ENCODE measurements at places on chromosomes 16 and 17.

- no peak for DNase-seq
These were observed 1.3 kb downstream of the CCDC102A start for GRCh38 chr16:57534881-57535658.

- no peak for DNase-seq
These were observed 860 bp upstream of the DCAF7 start for GRCh38 chr17:63549289-63549945.

GRCh38 chr17:65678546-65678945, 117.1 kb upstream of the AXIN2 start:
- DNase-seq, result no peak

GRCh38 chr16:85826686-85827247, 27.3 kb downstream of the COX4I1 start:
- DNase-seq, result no peak

DNA sequence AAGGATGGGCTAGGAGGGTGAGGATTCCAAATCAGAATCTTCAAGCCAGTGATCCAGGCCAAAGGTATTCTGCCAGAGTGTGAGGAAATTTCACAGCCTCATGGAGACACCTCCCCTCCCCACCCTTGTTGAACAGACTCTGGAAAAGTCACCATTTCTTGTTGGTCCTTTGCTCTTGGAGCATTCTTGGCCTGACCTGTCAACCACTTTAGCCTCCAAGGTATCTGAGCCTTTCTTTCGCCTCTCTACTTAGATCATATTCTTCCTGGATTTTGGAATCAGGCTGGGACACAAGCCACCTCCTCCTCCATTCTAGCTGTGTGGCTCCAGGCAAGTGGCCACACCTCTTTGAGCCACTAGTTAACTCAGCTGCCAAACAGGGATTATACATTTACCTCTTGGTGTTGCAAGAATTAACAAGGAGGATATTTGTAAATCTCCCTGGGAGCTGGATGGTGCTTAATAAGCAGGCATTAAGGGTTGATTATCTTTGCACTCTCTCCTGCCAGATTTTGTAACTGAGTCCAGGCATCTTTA, 193.5 kb downstream of the WWOX start:
- no peak for DNase-seq

DNA sequence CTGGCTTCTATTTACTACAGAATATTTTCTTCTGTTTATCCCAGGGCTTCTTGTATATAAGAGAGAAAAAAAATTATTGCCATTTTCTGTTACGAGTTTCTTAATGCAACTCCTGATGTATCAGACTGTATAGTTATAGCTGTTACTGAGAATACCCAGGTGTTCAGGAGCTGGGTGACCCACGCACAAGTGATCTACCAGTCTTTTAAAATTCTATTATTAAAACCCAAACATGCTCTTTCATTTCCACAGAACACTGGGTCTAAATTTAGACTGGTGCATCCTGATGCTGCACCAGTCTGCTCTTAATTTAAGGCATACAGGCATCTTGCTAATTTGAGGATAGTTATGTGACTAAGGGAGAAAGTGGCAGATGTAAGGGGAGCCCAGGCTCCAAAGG, 31.2 kb upstream of the NLRP1 start:
- no peak for DNase-seq

DNA sequence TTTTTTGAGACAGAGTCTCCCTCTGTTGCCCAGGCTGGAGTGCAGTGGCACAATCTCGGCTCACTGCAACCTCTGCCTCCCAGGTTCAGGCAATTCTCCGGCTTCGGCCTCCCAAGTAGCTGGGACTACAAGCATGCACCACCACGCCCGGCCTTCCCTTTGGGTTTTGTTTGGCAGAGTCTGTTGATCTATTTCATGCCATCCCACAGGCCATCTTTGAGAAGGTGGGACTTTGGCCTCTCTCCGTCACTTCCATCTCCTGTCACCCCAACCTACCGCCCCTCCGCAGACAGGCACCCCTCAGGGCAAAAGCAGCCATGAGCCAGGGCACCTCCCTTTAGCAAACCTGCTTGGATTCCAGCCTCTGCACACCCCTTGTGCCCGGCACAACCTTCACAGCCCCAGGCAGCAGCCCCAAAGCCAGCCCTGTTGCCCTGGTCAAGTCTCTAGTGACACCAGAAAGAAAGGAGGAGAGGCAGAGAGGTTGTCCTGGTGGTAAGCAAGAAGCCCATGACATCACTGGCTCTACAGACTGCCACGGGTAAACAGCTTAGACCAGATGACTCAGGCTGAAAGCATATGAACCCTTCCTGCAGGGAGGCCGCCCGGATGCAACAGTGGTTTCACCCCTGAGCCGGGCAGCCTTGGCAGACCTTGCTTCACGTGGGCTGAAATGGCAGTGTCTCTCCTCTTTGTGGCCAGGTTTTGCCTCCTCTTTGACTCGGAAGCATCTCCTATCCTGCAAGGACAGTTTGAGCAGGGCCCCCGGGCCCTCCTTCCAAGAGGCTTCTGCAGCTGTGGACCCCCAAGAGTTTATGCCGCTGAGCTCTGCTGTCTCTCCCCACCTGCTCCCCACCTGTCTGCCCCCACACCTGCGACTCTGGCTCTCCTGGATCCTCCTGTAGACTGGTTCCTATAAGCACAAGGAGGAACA, 8.1 kb upstream of the TIMP2 start:
- DNase-seq, result no peak

GRCh38 chr17:43354371-43354770, 44.4 kb upstream of the ARL4D start:
- DNase-seq, result no peak

DNA sequence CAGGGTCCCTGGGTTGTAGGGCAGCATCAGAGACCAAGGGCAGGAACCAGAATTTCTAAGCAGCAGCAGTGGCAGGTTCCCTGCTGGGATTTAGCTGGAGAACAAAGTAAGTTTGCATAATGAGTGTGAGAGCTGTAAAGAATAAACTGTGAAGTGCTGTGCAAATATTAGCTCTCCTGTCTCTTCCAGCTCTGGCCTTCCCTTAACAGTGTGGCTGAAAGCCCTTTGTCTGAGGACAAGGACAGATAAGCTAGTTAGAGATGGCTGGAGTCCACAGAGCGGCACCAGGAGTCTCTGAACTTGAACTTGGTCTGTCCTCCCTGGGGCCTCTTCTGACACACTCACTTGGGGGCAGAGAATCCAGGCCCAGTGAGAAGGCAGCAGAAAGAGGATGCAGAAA, 98.2 kb upstream of the WSCD1 start:
- no peak for DNase-seq

DNA sequence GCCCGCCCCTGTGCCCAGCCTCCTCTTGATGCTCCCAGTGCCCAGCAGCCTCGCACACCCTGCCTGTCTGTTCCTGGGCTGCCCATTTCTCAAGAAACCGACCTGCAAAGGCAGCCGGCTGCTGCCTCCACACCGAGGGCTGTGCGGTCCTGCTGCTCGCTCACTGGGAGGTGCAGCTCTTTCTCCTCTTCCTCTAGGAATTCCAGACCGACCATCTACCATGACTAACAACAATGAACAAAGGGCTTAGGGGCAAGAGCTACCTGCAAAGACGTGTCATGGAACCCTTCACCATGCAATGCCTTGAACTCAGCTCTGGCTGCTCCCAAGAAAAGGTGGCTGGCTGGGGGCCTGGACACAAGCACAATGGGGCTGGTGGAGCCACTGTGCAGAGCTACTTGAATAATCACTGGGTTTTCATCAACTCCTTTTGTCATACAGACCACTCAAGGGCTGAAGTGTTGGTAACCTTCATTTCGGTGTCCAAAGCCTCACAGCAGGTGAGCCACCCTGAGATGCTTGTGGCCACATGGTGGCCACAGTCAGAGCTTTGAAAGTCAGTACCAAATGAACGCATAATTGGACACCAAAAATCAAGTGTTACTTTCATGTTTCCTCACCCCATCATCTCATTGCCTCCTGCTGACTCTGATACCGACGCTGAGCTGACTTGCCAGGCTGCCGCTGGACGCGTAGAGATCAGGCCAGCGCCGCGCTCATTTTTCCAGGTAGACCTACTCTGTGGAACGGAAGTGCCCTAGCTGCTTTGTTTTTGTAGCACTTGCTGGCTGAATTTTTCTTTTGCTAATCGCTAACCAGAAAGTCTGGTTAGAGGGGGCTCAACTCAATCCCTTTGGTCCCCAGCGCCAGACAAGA, 19.8 kb downstream of the CYB561 start:
- DNase-seq, result no peak

DNA sequence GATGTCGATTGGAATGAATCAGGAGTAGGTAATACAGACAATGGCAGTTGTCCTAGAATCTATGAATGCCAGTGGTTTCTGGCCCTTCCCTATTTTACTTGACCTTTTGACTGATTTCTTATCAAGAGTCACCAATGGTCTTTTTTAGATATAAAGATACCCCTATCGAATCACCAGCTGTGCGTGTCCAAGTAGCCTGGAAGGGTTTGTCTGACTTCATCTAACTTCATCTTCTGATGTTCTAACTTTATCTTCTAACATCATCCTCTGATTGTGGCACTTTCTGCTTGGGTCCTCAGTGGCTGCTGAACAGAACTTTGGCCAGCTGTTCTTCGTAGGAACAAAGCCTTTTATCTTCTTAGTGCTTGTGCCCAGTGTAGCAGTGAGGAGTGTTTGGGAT, 129.7 kb downstream of the MSI2 start:
- no peak for DNase-seq

- no peak for DNase-seq
These were observed 109.2 kb downstream of the SDR42E1 start for GRCh38 chr16:81902025-81902424.

DNA sequence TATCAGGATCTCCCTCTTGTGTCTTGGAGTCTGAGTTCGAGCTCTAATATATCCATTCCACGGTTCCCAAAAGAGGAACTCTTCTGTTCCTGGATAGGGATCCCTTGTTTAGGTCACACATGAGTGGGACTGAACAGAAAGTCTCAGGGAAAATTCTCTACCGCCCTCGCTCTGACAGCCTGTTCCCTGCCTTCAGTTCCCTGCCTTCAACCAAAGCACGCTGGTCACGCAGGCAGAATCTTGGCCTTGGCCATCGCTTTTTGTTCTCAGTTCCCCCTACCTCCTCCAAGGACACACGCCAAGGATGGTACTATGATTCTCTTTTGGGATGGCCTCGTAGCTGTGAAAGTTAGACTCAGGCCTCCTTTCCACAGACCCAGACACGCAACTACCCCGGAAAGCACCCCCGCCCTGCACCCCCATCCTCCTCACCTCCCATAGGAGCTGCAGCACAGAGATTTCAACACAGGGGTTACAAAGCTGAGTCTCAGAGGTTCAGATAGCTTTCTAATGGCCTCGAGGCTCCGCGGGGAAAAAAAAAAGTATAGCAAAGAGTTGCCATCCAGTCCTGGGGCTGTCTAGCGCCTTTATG, 1.5 kb upstream of the SHISA6 start:
- no peak for DNase-seq

GRCh38 chr16:560204-560700, at the start of gene PRR35:
Gene PRR35, plus strand, starts transcription at chr16:560394. Its CDS starts 2,901 bp downstream, at chr16:563295.
- no peak for DNase-seq

DNA sequence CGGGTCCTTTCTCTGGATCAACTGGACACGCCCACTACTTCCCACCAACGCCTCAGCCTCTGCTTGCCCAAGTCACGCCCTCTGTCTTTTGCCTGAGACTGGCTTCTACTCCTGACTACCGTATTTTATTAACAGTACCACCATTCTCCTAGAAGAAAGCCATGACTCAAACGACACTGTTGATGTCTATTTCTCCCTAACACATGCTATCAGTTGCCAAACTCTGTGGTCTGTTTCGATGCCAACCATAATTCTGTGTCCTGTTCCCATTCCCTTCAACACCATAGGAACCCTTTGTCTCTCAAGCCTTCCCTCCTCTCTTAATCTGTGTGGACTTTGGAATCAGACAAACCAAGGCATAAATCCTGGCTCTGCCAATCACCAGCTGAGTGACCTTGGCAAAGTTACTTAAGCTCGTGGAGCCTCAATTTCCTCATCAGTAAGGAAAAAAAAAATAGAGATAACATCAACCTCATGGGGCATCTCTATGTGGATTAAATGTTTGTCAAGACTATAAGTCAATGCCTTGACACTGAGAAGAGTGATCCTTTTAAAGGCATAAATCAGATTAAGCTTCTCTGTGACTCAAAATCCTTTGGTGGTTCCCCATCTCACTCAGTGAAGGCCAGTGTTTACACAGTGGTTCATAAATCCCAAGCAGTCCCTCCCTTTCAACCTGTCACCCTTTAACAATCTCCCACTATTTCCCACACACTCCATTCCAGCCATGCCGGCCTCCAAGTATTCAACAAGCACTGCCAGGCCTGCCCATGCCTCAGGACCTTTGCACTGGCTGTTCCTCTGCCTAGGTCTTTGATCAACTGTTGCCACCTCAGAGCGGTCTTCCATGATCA, 45.6 kb downstream of the ERN1 start:
- no peak for DNase-seq

- DNase-seq, result no peak
These were observed 161.4 kb downstream of the SDK2 start for GRCh38 chr17:73482894-73483293.

DNA sequence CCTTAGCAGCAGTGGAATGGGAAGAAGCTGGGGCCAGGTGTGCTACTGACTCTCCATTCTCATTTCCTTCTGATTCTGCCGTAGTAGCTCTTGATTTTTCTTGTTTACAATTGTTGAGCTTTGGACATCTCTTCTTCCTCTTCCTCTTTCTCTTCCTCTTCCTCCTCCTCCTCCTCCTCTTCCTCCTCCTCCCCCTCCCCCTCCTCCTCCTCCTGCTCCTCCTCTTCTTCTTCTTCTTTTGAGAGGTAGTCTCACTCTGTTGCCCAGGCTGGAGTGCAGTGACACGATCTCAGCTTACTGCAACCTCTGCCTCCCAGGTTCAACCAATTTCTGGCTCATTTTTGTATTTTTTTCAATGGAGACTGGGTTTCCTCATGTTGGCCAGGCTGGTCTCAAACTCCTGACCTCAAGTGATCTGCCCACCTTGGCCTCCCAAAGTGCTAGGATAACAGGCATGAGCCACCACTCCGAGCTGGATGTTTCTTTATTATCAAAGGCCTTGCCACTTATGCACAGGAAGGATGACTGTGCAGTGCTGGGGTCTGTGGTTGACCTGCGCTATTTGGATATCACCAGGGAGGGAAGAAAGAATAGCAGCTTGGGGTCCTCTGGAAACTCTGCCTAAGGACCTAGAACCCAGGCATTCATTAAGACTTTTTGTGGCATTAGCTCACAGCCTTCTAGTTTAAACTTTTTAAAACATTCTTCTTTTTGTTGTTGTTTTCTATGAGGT, 127.8 kb upstream of the KCNJ16 start:
- DNase-seq, result no peak

GRCh38 chr17:33561569-33562334, 268.7 kb upstream of the ASIC2 start:
- no peak for DNase-seq

- DNase-seq, result no peak
These were observed 27.5 kb downstream of the TBX21 start for GRCh38 chr17:47760409-47761140.

- DNase-seq, result no peak
These were observed 2.3 kb downstream of the TAOK2 start for GRCh38 chr16:29975811-29976511.

Measured in activated B cell treated with CpG ODN at 0.5 μM for 24 hours (primary cell).